GM03348 (cell line): ENCODE measurements at places on chromosomes 5 and 9.
A peak's percentile ranks its signal among the peaks of the same experiment; 100 is the strongest.

- DNase-seq, result peak; percentile 23
Measured at GRCh38 chr9:94613003-94613402, 19.4 kb upstream of the FBP2 start.

GRCh38 chr5:146623666-146624065, 107.7 kb upstream of the GPR151 start:
- DNase-seq, result no peak

- DNase-seq, result no peak
Measured at GRCh38 chr5:171541341-171541776, 121.9 kb downstream of the FGF18 start.

GRCh38 chr5:146219243-146219642, 15.8 kb downstream of the RBM27 start:
- no peak for DNase-seq

DNA sequence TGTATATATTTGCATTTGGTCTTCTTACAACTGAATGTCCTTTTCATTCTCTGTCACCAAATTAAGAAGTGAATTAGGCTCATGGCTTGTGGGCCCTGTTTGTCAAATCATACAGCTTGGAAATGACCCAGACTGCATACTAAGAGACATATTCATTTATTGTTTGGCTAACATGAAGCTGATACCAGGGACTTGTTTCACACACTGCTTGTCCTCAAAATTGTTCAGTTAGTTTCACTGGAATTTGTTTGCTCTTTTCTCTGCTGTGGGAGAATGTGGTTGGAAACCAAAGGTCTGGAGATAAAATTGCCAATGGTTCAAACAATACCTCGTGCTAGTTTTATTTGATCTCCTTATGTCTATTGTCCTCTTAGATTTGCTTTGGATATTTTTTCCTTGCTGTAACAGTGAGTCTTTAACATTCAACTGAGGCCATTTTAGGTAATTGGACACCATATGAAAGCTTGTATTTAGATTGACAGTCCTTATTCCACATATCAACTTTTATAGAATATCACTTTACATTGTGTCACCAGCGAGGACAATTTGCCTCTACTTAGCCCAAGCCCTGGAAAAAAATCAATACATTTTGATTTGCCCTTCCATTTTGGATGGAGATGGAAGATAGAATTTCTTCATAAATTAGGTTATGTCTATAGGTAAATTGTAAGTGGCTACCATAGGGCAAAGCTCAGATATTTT, 144.3 kb upstream of the MTAP start:
- DNase-seq, result peak; percentile 19

DNA sequence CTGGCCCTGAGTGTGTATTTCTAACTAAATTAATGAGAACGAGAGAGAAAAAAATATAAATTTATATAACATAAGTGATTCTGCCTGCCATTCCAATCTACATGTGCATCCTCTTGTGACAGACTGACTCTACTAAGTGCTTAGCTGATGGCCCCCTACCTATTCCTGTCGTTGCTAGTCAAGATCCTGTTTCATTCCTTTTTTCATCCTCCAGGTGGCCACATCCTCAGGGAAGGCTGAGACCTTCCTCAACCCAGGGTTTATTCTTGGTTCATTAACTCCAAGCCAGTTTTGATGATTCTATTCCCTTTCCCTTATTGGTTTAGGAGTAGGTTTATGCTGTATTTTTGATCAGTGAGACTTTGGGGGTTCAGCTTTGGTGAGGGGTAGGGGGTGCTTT, 201.3 kb downstream of the C9orf152 start:
- no peak for DNase-seq

- no peak for DNase-seq
Measured at GRCh38 chr5:35442885-35443639, 174.6 kb upstream of the SPEF2 start.

DNA sequence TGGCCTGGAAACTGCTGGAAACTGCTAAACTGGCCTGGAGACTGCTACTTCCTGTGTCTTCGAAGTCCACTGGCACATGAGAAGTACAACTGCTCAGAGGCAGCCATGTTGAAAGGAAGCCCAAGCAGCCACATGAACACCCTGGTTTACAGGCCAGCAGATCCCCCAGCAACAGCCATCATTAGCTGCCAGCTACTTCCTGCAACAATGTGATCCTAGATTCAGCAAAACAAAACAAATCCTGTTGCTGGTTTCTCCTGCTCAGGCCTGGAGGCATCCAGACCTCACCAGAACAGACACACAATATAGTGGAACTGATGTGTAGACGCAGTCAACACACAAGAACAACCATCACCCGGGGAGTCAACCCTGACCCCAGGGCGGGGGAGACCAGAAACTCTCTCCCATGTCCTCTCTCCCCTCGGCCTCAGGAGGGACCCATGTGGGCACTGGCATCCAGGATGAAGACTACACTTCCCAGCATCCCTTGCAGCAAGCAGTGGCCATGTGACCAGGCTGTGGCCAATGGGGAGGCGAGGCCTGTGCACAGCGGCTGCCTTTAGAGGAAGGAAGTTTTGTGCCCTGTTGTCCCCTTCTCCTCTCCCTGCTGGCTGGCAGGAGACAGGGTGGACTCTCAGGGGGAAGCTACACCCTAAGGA, 9.2 kb upstream of the LCN15 start:
- DNase-seq, result no peak

DNA sequence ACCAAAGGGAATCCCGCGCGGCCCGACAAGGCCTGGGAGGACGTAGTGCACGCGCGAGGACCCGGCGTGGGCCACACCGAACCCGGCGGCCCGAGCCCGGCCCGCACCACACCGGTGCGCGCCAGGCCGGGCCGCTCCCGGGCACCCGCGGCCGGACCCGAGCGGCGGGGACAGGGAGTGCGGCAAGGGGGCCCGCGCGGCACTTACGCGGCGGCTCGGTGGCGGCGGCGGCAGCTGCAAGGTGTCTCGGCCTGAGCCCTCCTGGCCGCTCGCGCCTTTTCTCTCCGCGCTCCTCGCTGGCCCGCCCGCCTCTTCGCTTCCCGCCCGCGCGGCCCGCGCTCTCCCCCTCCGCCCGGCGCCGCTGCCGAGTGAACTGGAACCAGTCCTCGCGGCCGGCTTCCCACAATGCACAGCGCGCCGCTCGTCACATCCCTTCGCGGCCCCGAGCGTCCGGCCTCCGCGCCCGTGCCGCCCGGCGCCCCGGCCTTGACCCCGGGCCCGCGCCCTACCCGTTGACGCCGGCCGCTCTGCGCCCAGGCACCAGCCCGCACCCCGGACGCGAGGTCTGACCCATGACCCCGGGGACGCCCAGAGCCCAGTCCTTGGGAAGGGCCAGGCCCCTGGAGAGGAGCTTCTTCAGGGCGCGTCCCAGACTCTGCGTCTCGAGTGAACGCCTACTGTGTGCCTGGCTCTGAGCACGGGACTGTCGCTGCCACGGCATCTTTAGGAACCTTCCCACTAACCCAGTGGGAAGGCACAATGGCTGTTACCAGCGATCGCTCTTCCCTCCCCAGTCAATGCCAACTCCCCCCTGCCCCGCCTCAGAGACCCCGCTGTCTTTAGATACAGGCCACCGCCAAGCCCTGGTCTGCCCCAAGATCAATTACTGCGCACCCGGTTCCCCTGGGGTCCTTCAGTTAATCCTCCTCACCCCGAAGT, at the start of gene MACROH2A1:
Gene MACROH2A1 (minus strand): TSS at position 377 of the 939 bp plus-strand sequence. CDS start 10,138 bp downstream, outside the sequence.
- peak; percentile 95 for DNase-seq
